ENCODE measurements at places on chromosomes 4 and X.

GRCh38 chr4:56972389-56972788 is 5.0 kb downstream of the NOA1 start:
- no peak for DNase-seq

GRCh38 chrX:20361081-20361889 is 94.6 kb upstream of the RPS6KA3 start:
- DNase-seq, result no peak

- no peak for DNase-seq
These were observed 2.6 kb downstream of the CXCL2 start for GRCh38 chr4:74096265-74096980.

DNA sequence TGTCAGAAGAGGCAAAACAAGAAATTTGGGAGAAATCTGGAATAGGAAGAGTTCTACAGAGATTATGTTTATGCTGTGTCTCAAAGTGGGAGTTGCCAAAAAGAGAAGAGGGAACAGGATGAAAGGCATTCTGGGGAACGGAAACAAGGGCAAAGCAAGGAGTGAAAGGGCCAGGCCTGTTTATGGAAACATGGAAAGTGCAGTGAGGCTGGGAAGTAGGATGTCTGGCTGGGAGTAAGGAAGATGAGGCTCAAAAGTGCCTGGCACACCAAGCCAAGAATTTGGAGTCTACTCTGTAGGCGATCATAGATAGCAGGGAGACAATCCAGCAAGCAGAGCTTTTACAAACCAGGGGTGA is 1.8 kb upstream of the CUL4B start:
- DNase-seq, result no peak

- DNase-seq, result no peak
These were observed 1.3 kb upstream of the EOLA2 start for GRCh38 chrX:149939655-149939904.
